ENCODE measurements at places on chromosomes 5 and 9.
A peak's percentile ranks its signal among the peaks of the same experiment; 100 is the strongest.

DNA sequence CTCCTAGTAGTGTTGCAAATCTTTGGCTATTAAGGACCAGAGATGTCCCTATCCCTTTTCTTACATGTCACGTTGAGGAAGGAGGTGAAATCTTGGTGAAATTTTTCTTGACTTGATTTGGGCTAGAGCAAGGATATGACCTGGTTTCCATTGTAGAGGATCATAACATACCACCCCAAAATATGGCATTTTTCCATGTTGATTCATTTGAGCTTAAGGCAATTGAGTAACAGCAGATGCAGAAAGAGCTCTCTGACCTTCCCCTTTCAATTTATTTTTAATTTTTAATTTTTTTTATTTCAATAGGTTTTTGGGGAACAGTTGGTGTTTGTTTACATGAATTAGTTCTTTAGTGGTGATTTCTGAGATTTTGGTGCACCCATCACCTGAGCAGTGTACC, 61.2 kb upstream of the MAP1B start:
- no peak for DNase-seq

DNA sequence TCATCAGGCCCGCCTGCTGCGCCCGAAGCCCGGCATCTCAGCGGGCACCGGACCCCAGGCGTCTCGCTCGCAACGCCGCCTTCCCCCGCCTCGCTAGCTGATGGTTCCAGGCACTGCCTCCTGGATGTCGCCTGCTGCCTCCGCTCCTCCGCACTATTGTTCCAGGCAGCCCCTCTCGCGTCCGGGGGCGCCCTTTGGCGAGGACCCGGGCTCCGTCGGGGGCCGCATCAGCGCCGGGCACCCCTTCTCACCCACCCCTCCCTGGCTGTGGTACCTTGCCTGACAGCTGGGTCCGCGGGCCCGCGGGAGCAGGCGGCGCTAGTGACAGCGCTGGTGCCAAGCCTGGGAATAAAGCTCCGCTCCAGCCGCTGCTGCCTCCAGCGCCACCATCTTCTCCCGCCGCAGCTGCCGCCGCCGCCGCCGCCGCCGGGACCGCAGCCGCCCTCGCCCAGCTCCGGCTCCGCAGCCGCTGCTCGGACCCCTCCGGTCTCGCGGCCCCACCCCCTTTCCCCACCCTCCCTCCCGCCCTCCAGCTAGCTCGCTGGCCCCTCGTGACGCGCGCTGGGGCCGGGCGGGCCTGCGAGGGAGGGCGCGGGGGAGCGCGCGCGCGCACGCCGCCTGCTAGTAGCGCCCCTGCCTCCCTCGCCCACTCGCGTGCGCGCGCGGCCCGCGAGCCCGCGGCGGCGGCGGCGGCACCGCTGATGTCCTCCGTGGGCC, at the start of gene APBA1:
Gene APBA1 (minus strand): TSS at position 493 of the 717 bp plus-strand sequence.
- DNase-seq, result peak; percentile 76

GRCh38 chr9:28563291-28563934, 990.1 kb upstream of the C9orf72 start:
- no peak for DNase-seq

DNA sequence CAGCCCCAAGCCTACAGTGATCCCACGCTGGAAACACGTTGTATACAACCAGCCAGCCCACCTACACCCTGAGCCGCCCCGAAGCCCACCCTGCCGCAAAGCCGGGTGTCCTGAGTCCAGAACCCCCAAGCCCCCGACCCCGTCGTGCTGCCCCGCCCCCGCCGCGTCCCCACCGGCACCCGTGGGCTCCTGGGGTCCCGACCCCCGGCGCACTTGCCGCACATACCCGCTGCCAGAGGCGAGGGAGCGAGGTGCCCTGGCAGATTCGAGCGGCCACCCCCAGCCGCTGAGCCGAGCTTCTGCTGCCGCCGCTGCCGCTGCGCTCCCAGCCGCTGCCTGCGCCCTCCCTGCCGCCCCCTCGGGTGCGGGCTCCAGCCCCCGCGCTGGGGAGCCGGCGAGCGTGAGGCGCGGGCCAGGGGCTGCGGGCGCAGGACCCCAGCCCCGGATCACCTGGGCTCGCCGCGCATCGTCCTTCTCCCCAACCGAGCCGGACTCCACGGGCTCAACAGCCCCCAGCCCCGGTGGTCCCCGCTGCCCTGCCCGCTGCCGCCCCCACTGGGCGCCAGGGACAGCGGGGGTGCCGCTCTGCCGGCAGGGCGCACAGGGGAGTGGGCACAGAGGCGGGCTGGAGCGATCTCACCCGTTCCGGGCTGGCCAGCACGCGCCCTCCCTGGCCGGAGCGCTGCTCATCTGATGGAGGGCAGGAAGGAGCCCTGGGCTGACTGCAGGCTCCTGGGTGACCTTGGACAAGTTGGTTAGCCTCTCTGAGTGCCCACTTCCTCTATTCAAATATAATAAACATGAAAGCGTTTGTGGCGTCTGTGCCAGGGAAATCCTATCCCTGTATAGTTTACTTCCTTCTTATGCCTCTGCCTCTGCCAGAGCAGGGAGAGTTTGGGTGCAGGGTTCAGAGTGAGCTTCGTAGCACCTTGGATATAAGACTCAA, at the start of gene HTR4:
Gene HTR4 (minus strand): TSS at position 692 of the 946 bp plus-strand sequence. CDS start 17,513 bp downstream, outside the sequence.
- DNase-seq, result no peak

GRCh38 chr5:113172231-113172826, 195.7 kb downstream of the DCP2 start:
- no peak for DNase-seq

GRCh38 chr5:151016700-151017099, 3.7 kb upstream of the GPX3 start:
- no peak for DNase-seq

DNA sequence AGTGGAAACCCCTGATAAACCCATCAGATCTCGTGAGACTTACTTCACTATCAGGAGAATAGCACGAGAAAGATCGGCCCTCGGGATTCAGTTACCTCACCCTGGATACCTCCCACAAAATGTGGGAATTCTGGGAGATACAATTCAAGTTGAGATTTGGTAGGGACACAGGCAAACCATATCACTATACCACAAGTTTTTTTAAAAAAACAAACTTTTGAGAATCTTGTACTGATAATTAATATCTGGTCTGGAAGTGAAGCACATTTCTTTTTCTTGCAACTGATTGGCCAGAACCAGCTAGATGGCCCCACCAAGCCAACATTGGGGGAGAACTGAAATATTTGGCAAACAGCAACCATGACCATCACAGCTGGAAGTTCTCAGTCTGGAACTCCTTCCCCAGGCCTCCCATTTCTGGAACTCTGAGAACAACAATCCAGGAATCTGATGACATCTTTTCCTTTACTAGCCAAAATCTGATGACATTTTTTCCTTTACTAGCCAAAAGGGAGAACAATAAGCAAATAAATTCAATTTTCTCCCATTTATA, 51.8 kb upstream of the CDKN2B start:
- DNase-seq, result no peak

DNA sequence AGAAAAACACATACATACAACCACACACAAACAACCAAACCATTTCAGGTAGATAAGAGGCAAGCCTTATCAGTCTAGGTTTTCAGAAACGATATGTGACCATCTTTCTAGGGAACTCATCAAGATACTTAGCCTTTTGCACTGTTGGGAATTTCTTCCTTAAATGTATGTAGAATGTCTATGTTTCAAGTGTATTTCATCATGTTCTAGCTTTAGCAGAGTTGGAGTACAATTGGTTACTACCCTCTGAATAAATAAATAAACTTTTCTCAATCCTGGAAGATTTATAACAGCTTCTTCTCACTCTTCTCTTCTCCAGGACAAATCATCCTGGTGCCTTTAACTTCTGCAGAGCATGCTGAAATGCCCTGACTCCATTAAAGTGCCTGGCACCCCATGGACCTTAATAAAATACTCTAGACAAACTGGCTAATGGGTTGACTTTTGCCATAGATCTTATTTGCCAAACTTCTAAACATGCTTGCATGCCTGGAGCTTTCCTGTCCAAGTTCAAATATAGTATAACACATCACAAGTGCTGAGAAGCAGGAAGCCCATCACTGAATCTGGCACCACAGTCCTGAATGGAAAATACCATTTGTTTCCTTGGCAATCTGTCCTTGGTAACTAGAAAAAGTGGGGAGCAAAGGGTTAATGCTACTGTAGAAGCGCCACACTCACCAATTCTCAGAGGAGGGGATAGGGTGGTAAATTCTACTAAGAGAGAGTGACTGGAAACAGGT, 33.1 kb upstream of the ZNF462 start:
- no peak for DNase-seq

GRCh38 chr9:135345775-135346433, 133.7 kb upstream of the PPP1R26 start:
- DNase-seq, result no peak

DNA sequence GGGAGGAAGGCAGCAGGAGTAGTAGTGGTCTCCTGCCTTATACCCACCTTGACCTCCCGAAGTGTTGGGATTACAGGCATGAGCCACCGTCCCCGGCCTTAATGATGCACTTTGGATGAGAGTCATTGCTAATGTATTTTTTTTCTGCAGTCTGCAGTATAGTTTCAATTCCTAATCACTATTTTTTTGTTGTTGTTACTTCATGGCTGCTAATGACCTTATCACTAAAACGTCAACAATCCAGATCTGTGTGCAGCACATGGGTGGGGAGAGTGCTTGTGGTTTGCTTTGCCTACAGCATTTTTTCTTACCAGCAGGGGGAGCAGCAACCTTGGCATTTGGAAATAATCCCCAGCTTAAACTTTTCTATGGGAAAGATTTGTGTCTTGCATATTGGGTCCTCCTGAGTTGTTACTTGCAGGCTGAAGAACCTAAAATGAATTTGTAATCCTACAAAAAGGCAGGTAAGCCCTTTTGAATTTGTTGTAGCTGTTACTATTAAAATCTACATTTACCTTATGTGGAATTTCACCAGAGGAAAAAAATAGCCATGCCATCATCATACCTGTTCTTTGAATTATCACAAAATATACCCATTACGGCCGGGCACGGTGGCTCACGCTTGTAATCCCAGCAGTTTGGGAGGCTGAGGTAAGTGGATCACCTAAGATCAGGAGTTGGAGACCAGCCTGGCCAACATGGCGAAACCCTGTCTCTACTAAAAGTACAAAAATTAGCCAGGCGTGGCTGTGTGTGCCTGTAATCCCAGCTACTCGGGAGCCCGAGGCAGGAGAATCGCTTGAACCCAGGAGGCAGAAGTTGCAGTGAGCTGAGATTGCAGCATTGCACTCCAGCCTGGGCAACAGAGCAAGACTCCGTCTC, 6.3 kb upstream of the MED7 start:
- no peak for DNase-seq

DNA sequence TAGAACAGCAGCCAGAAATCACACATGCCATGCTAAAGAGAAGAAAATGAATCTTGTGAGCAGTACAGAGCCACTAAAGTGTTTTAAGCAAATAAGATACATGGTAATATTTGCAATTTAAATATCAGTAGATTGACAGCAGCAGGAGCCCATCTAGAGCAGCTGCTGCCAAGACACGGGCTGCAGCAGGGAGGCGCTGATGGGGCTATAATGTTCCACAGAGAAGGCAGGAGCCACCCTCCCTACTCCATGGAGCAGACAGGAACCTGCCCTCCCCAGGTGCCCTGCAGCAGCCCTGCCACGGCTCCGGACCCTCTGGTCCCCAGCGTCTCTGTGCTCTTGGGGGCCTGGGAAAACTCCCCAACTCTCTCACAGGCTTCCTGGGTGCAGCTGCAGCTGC, 224.1 kb upstream of the ISL1 start:
- DNase-seq, result no peak

DNA sequence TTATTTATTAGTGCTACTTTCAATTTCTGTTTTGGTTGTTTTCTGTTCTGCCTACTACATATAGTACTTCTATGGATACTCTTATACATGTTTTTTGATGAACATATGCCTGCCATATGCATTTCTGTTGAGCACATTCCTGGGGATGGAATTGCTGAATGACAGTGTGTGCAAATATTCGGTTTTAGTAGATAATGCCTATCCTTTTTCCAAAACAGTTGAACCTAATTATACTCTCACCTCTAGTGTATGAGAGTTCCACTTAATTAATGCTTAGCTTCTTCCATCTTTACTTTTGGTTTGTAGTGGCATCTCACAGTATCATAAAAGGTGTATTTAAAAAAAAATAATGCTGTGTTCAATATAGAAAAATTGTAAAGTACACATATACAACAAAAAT, 96.8 kb downstream of the ADGRV1 start:
- no peak for DNase-seq

- DNase-seq, result no peak
Measured at GRCh38 chr5:68189171-68189570, 26.4 kb upstream of the PIK3R1 start.

DNA sequence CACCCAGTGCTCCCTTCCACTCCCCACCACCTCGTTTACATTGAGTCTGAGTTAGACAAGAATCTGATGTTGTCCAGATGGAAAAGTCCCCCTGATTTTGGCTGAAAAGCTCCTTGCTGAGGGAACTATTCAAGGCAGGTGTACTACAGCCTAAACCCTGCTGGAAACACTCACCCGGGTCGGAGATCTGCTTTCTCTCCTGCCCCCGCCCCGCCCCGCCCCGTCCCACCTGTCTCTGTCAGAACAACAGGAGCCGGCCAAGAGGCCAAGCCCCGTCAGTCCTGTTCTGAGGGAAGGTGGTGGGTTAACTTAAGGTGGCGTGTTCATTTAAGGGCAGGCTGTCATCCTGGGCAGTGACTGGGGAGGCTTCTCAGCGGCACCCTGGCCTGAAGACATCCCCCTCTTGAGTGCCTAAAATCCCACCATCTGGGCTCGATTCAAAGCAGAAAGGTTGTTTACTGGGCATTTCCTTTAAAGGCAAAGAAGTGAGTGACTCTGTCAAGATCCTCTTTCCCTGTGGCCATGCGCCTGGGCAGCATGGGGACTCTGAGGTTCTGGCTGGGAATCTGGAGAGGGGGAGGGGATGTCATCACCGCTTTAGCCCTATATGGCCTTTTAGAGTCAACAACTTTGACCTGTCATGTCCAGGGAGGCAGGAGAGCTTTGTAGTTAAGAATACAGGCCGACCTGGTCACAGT, 71.1 kb upstream of the NEURL1B start:
- no peak for DNase-seq

DNA sequence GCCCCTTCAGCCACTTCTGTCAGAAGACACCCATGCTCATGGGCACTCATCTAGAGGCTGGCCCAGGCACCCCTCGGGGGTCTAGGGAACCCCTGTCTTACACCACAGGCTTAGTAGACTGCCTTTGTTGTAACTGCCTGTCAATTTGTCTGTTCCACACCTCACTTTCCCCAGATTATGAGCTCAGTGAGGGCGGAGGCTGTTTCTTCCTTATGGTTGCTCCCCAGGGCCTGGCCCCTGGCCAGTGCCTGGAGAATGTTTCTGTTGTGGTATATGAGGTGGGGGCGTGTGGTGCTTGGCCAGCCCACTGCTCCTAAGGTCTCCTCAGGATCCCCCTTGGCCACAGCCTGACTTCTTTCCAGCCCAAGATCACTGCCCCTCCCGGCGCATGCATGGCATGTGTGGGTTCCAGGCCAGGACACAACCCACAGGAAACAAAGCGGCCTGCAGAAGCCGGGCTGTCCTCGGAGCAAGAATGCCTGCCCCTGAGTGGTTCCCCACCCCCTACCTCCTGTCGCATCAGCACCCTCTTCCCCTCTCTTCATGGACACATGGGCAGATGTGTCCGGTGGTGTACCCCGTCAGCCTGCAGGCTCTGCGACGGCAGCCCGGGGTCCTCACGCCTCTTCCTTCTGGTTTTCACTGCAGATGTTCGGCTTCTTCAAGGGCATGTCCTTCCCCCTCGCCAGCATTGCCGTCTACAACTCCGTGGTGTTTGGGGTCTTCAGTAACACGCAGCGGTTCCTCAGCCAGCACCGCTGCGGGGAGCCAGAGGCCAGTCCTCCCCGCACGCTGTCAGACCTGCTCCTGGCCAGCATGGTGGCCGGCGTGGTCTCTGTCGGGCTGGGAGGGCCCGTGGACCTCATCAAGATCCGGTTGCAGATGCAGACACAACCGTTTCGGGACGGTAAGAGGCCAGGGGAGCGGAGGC, 17.7 kb downstream of the SLC25A48 start:
- no peak for DNase-seq
